ENCODE measurements at places on chromosomes 3 and 15.

DNA sequence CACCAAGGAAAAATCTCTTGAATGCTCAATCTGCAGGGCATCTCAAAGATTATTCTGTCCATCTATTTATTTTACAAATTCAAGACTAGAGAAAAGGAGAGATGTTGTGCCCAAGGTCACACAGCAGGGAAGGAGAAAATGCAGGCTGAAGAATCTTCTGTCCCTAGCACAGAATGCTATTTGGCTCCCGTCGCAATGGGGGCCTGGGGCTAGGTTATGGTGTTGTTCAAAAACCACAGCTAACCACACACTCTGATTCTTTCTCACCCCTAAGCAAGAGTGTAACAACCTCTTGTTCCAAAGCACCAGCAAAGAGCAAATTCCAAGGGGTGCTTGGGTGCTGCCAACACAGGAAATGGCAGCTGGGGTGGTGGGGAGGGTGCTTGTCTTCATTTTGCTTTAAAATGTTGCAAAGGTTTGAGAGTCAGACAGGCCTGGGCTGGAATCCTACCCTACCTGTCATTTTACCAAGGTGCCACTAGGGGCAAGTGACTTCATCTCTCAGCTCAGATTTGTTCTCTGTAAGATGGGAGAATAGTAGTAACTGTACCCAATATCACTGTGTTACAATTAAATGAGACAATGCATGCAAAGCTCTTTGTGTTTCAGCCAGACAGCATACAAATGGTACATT is 112.5 kb downstream of the ADAMTS9 start:
- DNase-seq: no peak

- no peak for DNase-seq
These were observed 379.8 kb downstream of the LPP start for GRCh38 chr3:188533612-188534357.

DNA sequence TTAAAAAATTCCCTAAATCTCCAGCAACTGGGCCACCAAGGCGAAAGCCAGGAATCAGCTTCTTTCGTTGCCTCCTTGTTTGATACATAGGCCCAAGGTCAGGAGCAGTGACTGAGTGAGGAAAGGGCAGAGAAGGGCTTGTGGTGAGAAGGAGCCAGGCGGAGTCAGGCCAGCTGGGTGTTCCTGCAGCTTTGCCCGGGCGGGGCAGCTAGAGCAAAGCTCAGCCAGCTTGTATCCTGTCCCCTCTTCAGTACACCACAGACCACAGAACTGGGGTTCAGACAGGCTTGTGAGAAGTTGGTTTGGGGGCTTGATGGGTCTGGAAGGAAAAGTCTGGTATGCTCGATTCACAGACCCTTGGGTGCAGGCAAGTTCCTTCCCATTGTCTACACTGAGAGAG is 52.6 kb downstream of the CCK start:
- no peak for DNase-seq

DNA sequence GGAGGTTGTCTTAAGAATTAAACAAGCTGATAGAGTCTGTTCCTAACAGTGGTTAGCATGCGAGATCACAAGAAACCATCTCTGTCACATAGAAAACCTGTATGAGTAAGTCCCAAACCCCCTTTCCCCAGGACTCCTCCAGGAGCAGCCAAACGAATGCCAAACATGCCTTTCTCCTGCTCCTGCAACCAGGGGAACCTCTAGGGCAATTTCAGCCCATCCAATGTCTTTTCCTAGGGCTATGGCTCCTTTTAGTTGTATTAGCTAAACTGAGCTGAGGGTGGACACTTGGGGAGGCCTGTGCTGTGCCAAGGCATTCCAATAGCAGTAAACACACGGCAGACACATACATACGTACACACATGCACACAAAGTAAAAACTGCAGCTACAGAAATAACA is 36.5 kb upstream of the TIMP4 start:
- DNase-seq: no peak

All from HS-27A (cell line).